Activated CD8-positive, alpha-beta memory T cell treated with anti-CD3 and anti-CD28 coated beads, Interleukin-2, amount 50 U/mL, for 4 hours (primary cell): ENCODE measurements at places on chromosomes 3 and 15.

GRCh38 chr15:31473385-31474058, 146.9 kb downstream of the KLF13 start:
- no peak for DNase-seq

GRCh38 chr15:61031532-61031931, 197.6 kb downstream of the RORA start:
- DNase-seq: no peak

DNA sequence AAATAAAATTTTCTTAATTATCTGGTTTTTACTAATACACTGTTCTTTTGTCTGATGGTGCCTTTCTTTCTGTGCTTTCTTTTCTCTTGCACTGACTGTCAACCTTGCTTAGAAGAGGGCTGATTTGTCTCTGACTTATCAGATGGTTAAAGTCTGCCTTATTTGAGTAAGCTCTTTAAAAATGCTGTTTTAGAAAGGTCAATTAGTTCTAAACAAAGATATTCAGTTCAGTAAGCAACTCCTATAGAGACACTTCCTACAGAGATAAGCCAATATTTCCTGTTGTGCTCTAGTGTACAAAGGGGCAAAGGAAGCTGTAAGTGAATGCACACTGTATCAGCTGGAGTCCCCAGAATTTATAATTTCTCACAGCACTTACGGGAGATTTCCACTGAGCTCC, 153.4 kb upstream of the TSPAN3 start:
- DNase-seq: no peak

DNA sequence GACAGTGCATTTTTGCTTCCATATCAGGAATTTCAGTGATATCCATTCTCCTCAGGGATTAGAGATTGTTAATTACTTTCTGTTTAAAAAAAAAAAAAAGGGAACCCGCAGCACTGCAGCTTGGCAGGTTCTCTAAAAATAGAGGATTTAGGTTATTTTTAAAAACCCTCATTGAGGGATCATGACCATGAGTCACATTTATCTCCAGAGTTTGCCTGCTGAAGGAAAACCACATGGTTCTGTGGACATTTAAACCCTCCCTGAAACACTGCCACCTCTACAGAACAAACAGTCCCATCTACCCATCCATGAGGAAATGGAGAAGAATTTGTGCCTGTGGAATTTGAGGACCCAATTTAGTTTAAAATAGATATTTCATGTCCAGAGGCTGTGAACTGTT, 66.2 kb upstream of the UBE2E1 start:
- no peak for DNase-seq

DNA sequence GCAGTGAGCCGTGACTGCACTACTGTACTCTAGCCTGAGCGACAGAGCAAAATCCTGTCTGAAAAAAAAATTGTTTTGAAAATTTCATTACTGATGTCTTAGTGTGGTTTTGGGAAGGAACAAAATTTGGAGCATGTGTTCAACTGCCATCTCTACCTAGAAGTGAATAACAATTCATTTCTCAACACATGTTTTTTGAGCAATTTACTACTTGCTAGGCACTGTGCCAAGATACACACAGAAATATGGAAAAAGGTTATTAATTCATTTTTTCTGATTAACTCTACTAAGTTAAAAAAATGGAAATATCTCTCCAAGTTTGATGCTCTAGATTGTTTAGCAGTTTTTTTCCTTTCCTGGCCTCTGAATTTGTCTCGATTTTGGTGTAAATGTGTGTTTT, 5.2 kb upstream of the TCF12 start:
- DNase-seq: no peak

DNA sequence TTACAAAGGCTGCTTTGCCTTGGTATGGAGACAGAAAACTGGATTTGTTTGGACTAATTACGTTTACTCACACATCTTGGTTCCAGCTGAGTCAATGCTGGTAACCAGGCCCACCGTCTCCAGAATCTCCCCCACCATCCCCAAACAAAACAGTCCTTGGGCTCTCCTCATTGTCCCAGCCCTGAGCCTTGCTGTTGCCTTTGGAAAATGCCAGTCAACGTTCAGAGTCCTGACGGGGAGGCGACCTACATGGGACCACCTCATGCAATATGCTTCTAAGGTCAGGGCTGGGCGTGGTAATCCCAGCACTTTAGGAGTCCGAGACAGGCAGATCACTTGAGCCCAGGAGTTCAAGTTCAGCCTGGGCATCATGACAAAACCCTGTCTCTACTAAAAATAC, 85.2 kb upstream of the IQSEC1 start:
- no peak for DNase-seq

- DNase-seq: no peak
These were observed 453.8 kb downstream of the VGLL3 start for GRCh38 chr3:86537171-86537570.

GRCh38 chr3:34864011-34864410, 775.3 kb upstream of the ARPP21 start:
- DNase-seq: no peak

GRCh38 chr3:83956431-83956830, 1002.4 kb upstream of the CADM2 start:
- DNase-seq: no peak

- no peak for DNase-seq
These were observed 573.3 kb upstream of the TBL1XR1 start for GRCh38 chr3:177770383-177771230.

DNA sequence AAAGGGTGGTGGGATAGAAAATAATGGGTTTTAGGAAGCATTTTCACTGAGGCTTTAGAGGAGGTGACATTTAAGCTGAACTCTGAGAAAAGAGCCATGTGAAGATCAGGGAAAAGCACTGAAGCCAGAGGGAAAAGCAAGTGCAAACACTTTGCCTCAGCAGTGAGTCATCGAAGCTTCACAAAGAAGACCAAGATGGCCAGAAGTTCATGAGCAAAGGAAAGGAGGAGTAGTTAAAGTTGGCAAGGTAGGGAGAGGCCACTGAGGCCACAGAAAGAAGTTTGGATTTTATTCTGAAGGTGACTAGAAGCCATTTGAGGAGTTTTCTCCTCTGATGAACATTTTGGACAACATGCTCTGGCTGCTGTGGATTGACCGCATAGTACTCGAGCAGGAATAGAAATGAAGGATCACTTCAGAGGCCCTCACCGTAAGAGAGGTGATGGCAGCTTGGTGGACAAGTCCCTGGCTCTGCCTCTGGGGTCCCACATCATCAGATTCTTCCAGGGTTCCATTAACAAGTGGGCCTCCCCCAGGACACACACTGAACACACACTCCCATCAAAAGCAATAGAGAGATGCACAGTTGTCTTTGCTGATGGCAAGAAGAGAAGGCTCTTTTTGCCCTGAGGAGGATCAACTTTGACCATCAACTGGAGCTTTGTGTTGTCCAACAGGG, 75.5 kb downstream of the TOP2B start:
- no peak for DNase-seq

DNA sequence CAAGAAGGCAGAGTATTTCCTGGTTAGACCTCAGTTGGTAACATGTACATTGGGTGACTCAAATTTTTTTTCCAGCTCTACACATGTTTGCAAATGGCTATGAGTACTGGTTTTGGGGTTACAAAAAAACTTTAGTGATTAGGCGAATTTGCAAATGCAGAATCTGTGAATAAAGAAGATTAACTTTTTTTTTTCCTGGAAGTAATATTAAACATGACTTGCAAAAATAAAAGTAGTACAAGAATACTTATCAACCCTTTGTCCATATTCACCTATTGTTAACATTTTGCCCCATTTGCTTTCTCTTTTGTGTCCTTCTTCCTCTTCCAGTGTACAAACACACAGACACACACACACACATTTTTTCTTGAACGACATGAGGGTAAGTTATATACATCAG, 47.6 kb upstream of the RYK start:
- no peak for DNase-seq

DNA sequence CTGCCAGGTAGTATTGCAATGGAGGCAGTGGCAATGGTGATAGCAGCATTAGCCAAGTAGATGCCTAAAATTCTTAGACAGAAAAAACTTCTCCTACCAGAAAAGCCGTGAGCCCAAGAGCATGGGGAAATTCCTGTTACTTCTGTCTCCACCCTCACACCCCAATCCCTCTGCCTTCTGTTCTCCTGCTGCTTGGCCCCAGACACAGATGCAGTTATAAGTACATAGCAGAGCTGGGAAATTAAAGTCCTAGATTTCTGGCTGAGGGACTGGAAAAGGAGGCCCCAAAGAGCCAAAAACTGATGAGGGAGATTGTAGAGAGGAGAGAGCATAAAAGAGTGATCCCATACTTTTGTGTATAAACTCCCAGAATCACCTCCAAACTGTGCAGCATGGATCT, 166.9 kb downstream of the SMAD6 start:
- DNase-seq: no peak

GRCh38 chr3:52982839-52983238, 63.0 kb downstream of the SFMBT1 start:
- no peak for DNase-seq

GRCh38 chr15:96369825-96370621, 39.5 kb downstream of the NR2F2 start:
- DNase-seq: no peak

- no peak for DNase-seq
These were observed 41.7 kb downstream of the GPR176 start for GRCh38 chr15:39878406-39878785.

- no peak for DNase-seq
These were observed 31.5 kb downstream of the ESYT3 start for GRCh38 chr3:138465925-138466324.

GRCh38 chr15:68666120-68666811, 87.5 kb downstream of the CORO2B start:
- DNase-seq: no peak

DNA sequence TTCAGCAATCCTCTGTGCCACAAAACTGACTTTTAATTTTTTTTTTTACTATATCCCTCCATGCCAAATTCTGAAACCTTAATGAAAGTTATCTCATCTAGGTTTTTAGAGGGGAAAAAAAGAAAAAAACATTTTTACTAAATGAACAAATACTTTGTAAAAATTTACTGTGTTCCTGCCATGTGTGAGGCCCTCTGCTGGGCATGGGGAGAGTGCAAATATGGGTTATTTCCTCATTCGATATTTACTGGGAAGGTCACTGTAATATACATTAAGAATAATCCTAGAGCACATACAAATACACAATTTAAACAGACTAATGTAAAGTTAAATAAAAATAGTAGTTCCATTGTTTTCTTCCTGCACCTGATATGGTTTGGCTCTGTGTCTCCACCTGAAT, 215.0 kb downstream of the GRM7 start:
- DNase-seq: no peak

- DNase-seq: no peak
These were observed 222.8 kb upstream of the IL12A start for GRCh38 chr3:159765860-159766294.

DNA sequence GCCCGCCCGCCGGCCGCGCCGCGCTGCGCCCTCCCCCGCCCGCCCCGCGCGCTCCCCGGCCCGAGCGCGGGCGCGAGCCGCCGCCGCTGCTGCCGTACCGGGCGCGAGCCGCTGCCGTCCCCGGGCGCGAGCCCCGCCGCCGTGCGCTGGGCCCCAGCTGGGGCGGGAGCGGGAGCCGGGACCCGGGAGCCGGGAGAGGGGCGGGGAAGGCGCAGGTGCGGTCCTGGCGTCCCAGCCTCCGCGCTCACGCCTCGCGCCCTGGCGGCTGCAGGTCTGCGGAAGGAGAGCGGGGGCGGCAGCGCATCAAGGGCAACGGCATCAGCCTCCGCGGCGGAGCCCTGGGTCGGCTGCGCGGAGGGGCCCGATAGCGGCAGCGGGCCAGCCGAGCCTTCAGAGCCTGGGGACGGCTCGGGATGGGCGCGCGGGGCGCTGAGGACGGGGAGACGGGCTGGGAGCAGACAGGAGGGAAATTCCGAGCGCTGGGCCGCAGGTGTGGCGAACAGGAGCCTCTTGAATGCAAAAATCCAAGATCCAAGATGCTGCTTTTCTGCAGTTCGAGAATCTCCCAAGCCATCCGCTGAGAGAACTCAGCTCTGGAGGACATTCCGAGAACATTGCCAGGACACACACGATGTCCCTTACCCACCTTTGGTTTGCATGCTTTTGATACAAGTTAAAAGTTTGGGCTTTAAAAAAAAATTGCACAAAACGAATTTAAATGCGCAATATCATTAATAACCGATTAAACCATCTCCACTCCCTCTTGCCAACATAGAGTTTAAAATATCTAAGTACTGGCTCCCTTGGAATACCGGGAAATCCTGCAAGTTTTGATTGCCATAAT, 251.1 kb downstream of the TJP1 start:
- DNase-seq: no peak
